Hematopoietic multipotent progenitor cell treated with erythropoietin and hydrocortisone succinate and interleukin-3 and kit ligand, for 15 days (in vitro differentiated cells): ENCODE measurements at places on chromosomes 11 and 22.

- DNase-seq = no peak
Measured at GRCh38 chr11:726278-727220, 20.5 kb downstream of the EPS8L2 start.

DNA sequence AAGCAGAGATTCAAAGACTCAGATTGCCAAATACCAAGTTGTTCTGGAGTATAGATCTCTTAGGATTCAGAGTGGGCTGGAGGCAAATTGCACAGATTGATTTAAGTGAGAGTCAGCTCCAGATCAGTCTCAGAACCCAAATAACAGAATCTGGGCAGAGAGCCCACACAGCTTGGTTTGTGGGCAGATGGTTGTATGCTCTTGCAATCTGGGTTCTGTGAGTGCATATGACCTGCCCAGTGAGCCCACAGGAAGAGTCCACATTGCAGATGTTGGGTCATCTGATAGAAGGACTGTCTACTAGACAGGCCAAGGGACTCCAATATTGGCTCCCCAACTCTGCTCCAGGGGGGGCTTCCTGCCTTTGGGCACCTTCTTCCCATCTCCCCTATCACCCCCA is 65.9 kb downstream of the ADAMTS15 start:
- DNase-seq = no peak

- DNase-seq = no peak
Measured at GRCh38 chr22:49045276-49045675, 782.4 kb downstream of the BRD1 start.

DNA sequence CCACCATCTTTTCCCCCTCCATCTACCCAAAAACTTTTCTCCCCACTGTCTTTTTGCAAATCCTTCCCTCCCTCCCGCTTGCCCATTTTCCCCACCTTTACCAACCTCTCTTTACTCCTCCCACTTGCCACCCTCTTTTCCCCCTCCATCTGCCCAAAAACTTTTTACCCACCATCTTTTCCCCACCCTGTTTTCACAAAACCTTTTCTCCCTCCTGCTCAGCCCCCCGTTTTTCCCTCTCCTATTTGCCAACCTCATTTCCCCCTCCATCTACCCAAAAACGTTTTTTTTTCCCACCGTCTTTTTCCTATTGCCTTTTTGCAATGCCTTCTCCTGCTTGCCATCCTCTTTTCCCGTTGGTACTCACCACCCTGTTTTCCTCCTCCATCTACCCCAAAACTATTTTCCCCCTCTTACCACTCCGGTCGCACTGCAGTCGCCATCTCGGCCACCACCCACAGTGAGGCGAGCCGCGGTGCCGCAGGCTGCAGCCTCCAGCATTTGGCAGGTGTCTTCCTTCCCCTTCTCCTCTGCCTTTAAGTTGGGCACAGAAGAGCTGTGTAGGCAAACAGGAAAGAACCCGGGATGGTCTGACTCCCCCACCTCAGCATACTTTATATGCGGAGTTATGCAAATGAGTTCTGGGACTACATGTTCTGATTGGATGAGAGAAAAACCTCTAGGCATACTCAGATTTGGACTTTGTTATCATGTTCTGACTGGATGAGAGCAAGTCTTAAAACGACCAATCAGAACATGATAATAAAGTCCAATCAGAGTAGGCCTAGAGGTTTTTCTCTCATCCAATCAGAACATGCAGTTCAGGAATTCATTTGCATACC is 121.2 kb upstream of the VPREB1 start:
- DNase-seq = no peak

GRCh38 chr11:27218421-27219038 is 144.5 kb downstream of the CCDC34 start:
- DNase-seq = no peak

DNA sequence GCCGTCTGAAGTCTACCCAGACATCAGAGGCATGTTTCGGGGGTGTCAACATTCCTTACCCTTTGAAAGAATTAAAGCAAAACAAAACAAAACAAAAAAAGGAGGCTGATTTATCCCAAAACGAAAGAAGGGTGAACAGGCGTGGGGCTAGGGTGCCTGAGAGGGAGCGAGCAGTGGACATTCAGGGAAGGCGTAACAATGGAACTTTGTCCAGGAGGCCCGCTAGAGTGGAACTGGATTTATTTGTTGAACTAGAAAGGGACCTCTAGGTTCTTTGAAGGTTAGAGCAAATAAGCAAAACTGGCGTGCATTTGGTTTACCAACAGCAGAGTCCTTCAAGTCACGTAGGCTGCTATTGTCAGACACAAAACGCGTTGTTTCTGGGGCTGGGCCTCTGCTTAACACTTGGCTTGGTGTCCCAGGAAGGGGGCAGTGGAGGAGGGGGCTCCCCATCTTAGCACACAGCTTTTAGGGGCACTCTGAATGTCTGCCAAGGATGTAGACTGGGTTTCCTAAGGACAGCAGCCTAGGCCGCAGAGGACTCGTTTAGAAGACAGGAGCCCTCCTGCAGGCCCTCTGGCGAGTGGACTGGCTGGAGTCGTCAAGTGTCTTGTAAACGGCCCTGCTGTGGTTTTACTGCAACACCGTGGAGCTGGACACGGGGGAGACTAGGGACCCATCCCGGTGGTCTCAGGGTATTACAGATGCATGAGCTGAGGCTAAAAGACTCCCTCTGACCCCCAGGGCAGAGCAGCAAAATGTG is 203.7 kb upstream of the SORL1-AS1 start:
- DNase-seq = no peak

GRCh38 chr11:18987454-18988231 is 48.4 kb upstream of the MRGPRX1 start:
- no peak for DNase-seq

DNA sequence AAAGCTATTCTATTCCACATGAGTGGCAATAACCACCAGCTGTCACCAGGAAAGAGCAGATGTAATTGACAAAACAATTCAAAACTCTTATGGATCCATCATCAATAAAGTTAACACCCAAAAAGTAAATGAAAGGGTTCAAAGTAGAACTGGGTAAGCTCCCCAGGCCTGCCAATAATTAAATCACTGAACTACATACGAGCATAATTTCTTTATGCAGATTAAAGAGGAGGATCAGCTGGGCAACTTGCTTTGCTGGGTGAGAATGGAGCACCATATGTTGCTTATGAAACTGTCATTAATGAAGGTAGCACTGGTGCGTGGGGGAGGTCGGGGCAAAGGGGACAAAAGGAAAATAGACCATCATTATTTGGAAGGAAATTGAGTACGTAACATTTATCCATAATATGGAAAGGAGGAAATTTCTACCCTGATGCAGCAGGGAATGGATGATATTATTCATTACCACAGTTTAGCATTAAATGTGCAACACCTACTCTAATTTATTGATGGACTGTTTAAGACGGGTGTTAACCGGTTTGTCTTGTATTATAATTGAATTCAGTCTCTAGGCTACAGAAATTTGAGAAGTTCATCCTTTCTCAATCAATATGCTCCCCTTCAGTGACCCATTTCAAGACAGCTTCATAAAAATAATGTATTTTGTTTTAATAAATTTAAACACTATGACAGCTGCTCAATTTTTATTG is 315.9 kb downstream of the CADM1 start:
- no peak for DNase-seq

DNA sequence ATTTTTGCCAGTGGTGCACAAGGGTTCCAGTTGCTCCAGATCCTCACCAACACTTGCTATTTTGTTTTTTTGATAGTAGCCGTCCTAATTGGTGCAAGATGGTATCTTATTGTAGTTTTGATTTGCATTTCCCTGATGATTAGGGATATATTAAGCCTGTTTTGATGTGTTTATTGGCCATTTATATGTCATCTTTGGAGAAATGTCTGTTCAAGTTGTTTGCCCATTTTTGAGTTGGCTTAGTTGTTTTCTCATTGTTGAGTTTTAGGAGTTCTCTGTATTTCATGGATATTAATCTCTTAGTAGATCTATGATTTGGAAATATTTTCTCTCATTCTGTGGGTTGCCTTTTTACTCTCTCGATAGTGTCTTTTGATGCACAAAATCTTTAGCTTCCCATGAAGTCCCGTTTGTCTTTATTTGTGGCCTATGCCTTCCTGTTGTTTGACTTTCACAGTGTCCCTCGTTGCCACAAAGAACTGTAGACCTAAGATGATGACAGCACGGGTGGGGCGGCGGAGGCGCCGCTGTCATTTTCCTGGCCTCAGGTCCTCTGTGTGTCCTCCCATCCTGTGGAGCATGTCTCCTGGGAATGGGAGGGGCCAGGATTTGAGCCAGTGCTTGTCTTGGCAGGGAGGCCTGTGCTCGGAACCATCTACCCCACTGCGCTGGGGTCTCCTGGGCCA is 33.5 kb downstream of the LRP5 start:
- DNase-seq = no peak

- DNase-seq = peak; percentile 89
Measured at GRCh38 chr22:43152357-43153071, 1.2 kb downstream of the TSPO start.

DNA sequence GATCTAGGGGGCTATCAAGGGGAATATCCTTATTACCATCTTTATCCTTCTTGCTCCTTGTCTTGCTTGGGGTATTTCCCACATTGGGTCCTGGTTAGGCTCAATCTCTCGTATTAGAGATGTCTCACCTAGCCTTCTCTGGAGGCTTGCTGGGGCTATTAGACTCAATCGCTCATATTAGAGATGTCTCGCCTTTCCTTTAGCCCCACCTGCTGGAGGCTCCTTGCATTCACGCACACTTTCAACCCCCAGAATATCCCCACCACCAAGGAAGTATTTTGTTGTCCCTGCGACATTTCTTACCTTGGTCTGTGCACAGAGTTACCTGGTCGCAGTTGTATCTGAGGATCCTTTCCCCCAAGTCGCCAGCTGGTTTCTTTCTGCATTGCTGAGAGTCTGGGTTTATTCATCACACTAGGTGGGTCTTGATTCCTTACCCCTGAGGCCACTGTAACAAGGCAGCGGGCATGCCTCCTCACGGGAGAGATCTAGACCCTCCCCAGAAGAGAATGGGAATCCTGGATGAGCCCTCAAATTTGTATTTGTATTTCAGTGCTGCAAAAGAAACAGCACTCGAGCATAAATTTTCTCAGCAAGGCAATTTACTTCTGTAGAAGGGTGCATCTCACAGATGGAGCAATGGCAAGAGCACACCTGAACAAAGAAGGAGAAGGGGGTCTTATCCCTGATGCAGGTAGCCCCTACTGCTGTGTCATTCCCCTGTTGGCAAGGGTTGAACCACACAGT is 15.9 kb upstream of the HYLS1 start:
- peak; percentile 33 for DNase-seq

DNA sequence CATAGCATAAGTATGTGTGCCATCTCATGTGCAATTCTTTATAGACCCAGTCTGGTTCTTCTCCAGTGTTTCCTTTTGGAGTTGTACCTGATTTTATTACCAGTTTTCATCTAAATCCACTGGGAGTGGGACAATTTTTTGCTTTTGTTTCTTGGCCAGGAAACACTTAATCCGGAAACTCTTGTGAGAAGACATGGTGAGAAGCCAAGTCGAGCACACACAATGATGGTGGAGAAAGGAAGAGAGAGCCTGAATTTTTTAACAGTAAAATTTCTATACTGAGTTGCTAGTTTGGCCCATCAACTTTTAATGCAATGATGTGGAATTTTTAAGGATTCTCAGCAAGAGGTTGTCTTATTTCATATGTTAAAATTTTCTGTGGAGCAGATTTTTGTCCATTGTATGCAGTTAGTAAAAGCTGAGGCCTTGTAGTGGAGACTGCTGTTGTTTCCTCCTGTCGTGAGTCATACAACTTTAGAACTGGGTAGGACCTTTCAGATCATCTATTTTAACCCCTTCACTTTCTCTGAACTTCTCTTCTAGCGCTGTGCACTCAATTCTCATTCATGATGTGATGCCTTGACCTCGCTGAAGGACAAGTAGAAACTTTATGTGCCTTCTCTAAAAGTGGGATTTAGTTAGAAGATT is 17.1 kb downstream of the FAR1 start:
- DNase-seq = no peak
